Stimulated activated naive CD8-positive, alpha-beta T cell treated with anti-CD3 and anti-CD28 coated beads, Interleukin-15, Interleukin-2, amounts not matched to agents 100 U/mL and 50 U/mL, for 24 hours (primary cell): ENCODE measurements at places on chromosomes 4 and X.

GRCh38 chrX:567891-568290, 62.7 kb upstream of the SHOX start:
- DNase-seq = no peak

DNA sequence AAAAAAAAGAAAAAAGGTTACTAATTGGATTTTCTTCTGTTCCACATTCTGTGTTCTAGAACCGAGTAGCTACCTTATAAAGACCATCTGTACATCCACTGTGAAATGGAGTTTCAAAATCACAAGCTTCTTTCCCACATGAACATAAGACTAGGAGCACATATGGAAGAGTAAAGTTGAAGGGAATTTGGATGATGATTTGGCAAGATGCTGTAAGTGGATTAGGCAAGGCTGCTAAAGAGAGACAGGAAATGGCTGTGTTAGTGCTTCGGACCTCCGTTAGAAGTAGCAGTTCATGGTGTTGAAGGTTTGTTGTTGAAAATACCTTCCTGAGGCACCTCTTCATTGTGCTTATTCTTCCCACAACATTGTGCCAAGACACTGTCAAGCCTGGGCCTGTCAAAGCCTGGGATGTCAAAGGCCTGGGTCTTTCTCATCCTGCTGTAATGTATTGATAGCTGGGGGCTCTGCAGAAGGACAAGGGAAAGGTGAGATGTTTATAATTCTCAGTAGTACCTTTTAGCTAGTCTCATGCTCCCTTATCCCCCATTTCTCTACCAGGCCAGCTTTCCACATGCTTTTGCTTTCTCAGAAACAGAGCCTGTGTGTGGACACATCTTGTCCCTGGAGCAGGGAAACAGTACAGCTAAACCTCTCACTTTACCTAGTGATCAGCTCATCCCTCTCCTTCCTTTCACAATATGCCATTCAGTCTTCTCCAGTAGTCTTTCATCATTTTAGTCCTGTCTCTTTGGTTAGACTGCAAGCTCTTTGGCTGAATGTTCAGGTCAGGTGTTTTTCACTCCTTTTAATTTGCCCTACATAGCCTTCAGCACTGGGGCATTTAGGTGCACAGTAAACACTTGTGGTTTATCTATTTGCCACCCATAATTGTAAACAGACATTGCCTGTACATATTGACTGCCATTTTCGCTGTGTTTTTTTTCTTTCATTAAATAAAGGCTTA, 37.9 kb upstream of the CYP2U1 start:
- DNase-seq = no peak

- peak; percentile 13 for DNase-seq
Observed at GRCh38 chrX:47723689-47724088, 64.7 kb upstream of the UXT start.

DNA sequence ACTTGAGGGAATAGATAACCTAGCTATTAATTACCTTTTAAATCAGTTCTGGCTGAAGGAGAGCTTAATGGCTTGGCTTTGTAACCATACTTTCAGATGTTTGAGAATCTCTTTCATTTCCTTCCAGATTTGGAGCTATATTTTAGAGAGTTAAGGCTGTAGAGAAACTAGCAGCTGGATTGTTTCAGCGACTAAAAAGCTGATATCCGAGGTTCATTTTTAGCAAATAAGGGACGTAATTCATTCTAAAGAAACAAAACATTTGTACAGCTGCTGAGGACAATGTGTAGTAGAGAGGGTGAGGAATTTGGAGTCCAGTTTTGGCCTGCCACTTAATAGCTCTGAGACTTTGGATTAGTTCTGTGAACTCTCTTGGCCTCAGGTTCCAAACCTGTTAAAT, 12.2 kb downstream of the OSTC start:
- no peak for DNase-seq

DNA sequence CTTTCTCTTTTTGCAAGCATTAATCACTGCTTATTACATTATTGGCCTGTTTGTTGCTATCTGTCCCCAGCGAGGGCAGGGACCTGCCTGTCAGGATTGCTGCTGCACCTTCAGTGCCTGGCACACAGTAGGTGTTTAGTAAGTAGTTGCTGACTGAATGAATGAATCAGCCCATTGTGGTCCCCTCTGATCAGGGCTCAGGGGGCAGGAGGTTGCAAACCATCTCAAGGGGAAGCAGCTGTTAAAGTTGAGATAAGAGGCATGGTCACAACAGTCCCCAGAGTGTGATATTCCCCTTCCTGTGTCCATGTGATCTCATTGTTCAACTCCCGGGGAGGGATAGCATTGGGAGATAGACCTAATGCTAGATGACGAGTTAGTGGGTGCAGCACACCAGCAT, 85.4 kb downstream of the WFS1 start:
- no peak for DNase-seq

DNA sequence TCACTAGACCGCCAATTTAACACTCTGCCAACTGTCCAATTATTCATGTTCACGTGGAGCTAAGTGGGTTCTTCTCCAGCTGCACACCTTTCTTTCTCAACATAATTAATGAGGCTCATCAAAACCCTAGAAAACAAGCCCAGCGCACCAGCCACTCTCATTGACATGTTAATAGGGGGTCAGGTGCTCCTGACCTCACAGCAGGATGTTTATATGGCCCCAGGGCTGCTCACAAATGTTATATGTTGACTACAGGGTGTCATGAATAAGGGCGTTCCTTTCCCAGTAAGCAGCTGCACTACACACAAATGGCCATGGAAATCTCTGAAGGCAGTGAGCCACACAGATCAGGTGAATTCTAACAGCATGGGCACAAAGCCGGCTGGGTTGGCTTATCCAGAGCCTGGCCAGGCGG, 209.8 kb downstream of the MGST2 start:
- no peak for DNase-seq

DNA sequence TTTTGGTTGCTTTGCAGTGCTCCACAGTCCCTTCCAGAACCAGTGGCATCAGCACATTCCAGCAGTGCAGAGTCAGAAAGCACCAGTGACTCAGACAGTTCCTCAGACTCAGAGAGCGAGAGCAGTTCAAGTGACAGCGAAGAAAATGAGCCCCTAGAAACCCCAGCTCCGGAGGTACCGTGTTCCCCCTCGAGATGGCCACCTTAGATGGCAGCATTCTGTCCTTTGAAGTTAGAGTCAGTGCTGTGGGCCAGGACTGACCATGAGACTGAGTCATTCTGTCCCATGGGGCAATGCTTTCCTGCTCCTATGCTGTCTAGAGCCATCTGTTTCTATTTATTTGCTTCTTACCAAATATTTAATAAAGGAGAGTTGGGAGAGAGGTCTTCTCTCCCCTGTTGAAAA, 112.3 kb downstream of the KLHL8 start:
- no peak for DNase-seq

GRCh38 chr4:122005064-122005755, 53.4 kb upstream of the TRPC3 start:
- DNase-seq = no peak

GRCh38 chr4:137597752-137598430, 65.6 kb upstream of the PCDH18 start:
- DNase-seq = no peak

DNA sequence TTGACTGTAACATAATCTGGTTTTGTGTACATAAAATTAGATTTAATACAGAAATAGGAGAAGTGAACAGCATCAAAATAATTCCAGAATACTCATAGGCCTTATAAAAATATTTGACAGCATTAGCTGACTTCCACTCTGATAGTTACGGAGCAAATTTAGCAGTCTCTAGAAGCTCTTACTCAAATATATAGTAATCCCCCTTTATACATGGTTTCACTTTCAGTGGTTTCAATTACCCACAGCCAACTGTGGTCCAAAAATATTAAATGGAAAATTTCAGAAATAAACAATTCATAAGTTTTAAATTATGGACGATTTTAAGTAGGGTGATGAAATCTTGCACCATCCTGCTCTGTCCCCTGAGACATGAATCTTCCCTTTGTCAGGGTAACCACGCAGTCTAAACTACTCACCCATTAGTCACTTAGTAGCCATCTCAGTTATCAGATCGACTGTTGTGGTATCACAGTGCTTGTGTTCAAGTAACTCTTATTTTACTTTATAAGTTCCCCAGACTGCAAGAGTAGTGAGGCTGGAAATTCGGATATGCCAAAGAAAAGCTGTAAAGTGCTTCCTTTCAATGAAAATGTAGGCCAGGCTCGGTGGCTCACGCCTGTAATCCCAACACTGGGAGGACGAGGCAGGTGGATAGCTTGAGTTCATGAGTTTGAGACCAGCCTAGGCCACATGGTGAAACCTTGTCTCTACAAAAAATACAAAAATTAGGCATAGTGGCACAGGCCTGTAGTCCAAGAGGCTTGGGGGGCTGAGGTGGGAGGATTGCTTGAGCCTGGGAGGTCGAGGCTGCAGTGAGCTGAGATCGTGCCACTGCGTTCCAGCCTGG, 17.2 kb upstream of the RTL9 start:
- no peak for DNase-seq

DNA sequence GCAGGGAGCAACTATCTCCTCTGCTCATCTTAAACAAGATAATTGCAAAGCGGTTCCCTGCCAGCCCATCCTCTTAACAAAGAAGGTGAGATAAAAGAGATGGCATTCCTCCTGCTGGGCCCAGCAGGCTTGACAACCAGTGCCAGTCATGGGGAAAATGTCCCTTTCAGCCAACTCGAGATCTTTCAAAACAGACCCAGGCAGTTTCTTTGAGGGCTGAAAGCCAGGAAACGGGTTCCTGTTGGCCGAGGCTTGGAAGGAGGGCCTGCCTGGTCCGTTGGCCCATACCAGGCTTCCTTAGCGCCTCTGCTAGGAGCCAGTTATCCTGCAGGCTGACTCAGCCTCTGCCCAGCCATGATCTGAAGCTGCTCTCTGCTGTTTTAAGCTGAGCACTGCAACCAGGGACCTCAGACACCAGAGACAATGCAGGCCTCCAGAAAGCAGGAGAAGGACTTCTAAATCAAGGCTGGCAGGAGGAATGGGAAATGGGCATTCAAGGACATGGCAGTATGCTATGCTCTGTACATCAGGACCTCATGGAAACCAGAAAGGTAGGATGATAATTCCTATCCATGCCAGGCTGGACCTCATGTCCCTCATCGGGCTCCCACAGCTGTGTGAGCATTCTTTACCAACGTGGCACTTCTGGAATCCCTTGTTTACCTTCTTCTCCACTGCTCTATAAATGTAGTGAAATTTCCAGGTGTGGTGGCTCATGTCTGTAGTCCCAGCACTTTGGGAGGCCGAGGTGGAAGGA, 42.4 kb upstream of the SLC2A9 start:
- DNase-seq = no peak

DNA sequence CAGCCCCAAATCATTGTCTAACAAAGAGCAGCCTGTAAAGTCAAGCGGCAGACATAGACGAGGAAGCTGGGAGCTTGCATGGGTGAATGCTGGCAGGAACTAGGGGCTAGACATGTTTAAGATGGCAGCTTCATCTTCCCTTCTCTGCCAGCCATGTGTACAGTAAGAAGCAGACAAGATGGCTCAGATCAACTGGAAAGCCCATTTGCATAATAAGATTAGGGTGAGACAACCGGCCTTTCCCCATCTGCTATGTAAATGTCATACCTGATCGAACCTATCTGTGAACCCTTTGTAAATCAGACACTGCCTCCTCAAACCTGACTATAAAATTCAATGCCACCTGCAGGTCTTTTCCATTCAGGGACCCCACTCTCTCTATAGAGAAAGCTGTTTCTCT, 22.8 kb upstream of the HADH start:
- no peak for DNase-seq

- no peak for DNase-seq
Observed at GRCh38 chrX:56920338-56920997, 74.9 kb downstream of the SPIN3 start.

DNA sequence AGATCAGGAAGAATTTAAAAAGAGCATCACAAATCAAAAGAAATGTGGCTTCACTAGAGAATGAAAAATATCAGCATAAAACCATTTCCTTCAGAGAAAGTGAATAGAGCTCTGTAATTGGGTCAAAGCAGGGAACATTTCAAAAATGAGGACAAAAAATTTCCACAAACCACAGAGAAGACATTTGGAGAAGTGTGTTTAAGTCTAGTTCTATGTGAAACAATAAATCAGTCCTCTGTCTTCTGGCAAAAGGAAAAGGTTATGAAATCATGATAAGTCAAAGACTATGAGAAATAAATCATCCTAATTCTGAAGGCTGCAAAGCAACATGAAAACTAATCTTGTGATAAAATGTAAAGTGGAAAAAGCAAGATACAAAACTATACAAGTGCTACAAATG, 27.9 kb downstream of the SMPX start:
- no peak for DNase-seq

- peak; percentile 29 for DNase-seq
Observed at GRCh38 chrX:153598541-153599191, at the start of gene CCNQ. Gene CCNQ (minus strand): TSS chrX:153599139. CDS start chrX:153599073, 66 bp downstream.

DNA sequence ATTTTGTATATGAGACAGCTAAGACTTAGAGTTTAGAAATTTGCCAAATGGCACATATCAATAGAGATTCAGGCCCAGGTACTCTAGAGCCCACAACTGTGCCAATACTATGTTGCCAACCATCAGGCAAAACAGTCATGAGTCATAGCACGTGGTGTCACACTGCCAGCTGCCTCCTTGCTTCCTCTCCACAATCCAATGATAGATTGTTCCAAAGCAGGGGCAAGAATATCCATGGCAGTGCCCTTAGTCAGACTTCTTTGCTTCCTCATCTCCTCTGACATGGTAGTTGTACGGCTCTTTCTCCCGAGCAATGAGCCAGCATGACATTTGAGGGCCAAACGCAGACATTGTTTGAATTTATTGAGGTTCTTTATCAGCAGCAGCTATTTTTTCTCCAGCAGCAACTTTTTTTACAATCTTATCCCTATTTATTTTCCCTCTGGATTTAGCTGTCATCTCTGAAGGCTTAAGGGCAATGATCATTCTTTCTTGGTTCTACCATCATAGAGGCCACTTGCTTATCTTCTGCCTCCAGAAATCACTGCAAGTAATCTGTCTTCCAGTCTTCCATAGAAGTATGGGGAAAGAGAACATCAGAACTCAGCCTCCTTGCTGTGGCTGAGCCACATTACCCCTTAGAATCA, 169.7 kb downstream of the COL4A6 start:
- no peak for DNase-seq
